ENCODE measurements at places on chromosomes 4 and X. TPM values are rescaled to one million over a fixed set of nuclear protein-coding genes. Genes with fewer than 3 reads are reported as not detected.

PTCHD1 gene
- total RNA-seq = not detected

PGAM4 gene
- 0.40 TPM for total RNA-seq

TCP11X1 gene
- total RNA-seq = not detected

LIMCH1 gene
- 54.6 TPM for total RNA-seq

NUDT10 gene
- total RNA-seq = 1.2 TPM

FBXW7 gene
- total RNA-seq = 5.8 TPM

ETDB gene
- not detected for total RNA-seq

CABS1 gene
- not detected for total RNA-seq

AKAP14 gene
- total RNA-seq = not detected

SPARCL1 gene
- not detected for total RNA-seq

ATOH1 gene
- total RNA-seq = not detected

EVC2 gene
- 1.8 TPM for total RNA-seq

VSIG1 gene
- 0.40 TPM for total RNA-seq

P2RY10 gene
- total RNA-seq = not detected

GPR82 gene
- total RNA-seq = not detected

MAML3 gene
- total RNA-seq = 13.7 TPM

SLC30A9 gene
- 23.8 TPM for total RNA-seq

PCDH10 gene
- total RNA-seq = 0.11 TPM

CCNQ gene
- 62.7 TPM for total RNA-seq

TMEM271 gene
- total RNA-seq = not detected

CDKL2 gene
- 0.53 TPM for total RNA-seq

MTMR8 gene
- total RNA-seq = 0.50 TPM

SYNPO2 gene
- total RNA-seq = 0.56 TPM

CTAG2 gene
- total RNA-seq = not detected

UGT2B17 gene
- total RNA-seq = not detected

All from A549 treated with AZD2906 at 1 μM for 4 hours (cell line).